ENCODE measurements at places on chromosomes 1 and 21.

DNA sequence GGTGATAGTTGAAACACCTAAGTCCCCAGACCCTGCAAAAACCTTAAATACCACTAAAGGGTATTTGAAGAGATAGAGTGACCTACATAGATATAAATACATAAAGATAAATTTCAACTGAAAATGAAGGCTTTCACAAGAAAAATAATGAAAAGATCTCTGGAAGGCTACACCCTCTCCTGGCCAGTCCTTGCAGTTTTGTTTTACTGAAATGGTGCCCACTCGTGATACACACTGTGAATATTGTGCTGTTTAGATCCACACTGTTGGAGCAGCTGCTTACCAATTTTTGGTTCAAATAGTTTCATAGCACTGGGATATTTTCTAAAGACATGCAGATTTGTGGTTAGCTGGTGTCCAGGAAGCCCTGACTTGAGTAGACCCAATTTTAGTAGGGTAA is 31.5 kb upstream of the RNF187 start:
- DNase-seq, result no peak

- no peak for DNase-seq
Observed at GRCh38 chr1:181743878-181744312, 260.6 kb downstream of the CACNA1E start.

DNA sequence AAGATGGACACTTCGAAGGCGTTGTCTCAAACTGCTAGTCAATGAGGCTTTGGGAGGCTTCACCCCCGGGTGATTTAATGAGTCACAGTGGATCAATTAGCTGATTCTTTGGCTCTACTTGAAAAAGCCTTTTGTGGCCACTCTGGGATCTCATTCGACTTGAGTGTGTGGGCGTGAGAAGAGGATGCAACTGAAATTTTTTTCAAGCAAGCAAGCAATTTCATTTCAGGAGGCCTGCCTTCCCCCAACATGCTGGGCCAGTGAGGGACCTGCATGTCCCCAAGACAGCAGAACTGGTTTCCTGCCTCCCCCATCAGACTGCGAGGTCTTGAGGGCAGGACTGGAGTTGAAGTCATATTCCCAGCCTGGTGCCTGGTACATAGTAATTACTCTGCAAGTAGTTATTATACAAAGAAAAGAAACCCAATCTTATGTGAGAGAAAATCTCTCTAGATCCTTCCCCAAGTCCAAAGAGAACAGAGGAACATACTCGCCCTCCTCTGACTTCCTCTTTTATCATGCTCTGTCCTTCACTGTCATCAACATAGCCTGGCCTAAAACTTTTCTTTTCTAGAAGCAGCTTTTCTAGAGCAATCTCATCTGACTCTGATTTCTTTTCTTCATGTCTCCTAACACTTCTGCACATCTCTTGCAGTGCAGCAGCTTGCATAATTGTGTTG is 22.7 kb downstream of the SYT6 start:
- DNase-seq, result no peak

DNA sequence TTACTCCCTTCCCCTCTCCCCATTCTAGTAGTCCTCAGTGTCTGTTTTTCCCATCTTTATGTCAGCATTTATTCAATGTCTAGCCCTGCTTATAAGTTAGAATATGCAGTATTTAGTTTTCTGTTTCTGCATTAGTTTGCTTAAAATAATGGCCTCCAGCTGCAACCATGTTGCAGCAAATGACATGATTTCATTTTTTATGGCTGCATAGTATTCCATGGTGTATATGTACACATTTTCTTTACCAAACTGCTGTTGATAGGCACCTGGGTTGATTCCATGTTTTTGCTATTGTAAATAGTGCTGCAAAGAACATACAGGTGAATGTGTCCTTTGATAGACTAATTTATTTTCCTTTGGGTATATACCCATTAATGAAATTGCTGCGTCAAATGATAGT is 267.7 kb downstream of the SRGAP2C start:
- no peak for DNase-seq

DNA sequence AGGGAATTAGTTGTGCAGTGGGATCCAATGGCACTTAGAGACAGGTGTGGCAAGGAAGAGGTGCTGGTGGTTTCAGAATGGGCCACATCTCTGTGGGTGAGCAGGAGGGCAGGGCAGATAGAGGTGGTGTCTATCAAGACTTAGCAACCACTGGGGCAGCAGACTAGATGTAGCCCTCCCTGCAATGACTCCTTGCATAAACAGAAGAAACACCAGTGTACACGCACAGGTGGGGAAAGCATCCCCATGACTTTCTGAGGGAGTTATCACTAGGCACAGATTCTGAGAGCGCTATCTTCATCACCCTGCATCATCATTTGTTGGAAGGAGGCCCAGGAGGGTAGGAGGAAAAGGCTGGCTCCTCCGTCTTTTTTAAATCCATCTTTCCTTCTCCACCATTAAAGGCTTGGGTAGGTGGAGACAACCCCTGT is 58.4 kb downstream of the PLXNA2 start:
- DNase-seq, result no peak

All from DMS 273 treated with DMSO at 0.1 percent for 48 hours (cell line).